ENCODE measurements at places on chromosomes 3 and 15.

GRCh38 chr3:71051893-71052687, 531.4 kb downstream of the FOXP1 start:
- peak; percentile 50 for DNase-seq

DNA sequence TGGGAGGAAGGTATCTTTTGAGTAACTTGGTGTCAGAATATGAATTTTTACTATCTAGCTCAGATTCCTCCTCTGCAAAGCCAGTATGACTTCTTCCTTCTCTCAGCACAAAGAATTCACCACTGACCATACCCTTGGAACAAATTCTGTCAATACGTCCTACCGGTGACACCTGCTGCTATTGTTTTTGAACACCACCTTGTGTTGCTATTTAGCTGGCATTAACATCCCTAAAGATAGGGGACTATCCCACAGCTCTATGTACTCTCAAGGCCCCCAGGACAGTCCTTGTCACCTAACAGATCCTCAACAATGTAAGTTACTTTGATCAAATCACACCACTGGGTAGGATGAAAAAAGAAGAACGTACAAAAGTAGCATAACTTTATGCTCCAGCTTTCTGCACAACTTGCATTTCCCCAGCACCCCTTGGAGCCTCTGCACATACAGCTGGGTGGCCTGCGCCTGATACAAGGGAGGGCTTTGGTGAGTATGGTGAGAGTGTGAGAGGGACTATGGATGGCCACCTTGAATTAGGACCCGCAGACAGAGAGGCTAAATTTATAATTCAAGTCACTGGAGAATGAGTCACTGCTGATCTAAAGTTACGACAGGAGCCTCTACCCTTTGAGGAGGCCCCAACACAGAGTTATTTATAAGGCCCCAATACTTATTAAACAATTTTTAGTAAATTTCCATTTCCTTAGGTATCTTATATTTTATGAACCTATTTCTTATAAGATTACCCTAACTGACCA, 2.3 kb upstream of the COLQ start:
- no peak for DNase-seq

DNA sequence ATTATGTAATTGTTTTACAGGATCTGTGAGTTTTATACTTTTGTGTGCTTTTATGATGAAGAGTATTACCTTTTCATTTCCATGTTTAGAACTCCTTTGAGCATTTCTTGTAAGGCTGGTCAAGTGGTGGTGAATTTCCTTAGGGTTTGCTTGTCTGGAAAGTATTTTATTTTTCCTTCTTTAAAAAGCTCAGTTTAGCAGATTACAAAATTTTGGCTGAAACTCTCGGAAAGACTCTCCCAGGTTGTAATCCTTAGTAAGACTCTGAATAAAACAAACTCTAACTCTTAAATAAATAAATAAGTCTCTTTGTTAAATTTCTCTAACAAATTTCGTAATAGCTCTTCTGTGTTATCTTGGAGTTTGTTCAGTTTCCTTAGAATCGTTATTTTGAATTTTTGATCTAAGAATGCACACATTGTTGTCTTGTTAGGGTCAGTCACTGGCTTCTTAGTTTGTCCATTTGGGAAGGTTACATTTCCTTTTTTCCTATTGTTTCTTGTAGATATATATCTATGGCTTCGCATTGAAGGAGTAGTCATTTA, 14.7 kb upstream of the ACOX2 start:
- DNase-seq, result no peak

DNA sequence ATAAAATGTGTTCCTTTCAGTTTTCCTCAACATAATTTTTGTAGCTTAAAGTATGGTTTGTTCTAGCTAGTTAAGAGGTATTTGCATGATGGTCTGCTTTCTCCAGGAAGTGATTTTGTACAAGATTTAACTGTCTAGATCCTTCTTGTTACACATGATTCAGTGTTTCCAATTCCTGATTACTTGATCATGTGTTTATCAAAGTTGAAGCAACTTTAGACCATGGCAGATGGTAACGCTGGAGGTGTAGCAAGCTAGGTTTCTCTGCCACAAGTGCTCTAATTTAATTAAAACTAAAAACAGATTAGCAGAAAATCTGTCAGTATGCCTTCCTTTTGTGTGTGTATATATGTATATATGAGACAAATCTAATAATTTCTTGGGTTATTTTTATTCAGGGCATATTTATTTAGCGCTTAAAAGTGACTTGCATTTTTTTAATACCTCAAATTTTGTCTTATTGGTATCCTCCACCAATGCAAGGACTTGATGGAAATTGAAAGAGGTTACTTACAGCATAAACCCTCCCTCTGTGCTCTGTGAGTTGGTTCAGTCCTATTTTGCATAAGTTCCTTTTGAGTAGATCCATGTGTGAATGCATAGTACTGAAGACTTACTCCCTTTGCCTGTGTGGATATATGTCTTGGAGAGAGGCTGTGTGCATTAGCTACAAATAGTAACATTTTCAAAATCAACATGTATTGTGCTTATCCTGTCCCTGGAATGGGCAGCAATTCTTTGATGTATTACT, 157.3 kb upstream of the CGNL1 start:
- peak; percentile 82 for DNase-seq

GRCh38 chr3:105360003-105360402, 6.7 kb upstream of the ALCAM start:
- no peak for DNase-seq

GRCh38 chr3:183260167-183260904, 7.3 kb downstream of the B3GNT5 start:
- DNase-seq, result no peak

DNA sequence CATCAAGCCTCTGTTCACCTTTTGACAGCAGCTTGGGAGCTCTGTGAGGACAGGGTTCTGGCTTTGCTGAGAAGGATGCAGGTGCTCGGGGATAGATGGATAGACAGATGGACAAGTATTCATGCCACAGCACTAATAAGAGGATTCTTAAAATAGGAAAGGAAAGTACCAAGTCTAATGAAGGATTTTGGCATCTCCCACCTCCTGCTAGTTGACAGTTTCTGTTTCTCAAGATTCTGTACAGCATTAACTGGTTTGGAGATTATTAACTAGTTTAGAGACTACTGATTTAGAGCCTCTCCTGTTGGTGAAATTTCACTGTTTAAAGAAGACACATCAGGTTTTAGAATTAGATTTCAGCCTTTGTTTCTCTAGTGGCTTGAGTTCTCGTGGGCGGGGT, 152.3 kb downstream of the CACNA1D start:
- DNase-seq, result no peak

GRCh38 chr3:46090161-46090591, 62.9 kb upstream of the XCR1 start:
- no peak for DNase-seq

- no peak for DNase-seq
Observed at GRCh38 chr3:13057282-13058040, 15.8 kb downstream of the IQSEC1 start.

GRCh38 chr15:65653801-65654521, 32.2 kb downstream of the SLC24A1 start:
- DNase-seq, result no peak

- no peak for DNase-seq
Observed at GRCh38 chr3:13629644-13630043, 80.7 kb downstream of the FBLN2 start.

GRCh38 chr15:74431645-74432044, 2.1 kb downstream of the SEMA7A start:
- DNase-seq, result no peak

GRCh38 chr3:109149078-109149477, 12.6 kb downstream of the C3orf85 start:
- no peak for DNase-seq

DNA sequence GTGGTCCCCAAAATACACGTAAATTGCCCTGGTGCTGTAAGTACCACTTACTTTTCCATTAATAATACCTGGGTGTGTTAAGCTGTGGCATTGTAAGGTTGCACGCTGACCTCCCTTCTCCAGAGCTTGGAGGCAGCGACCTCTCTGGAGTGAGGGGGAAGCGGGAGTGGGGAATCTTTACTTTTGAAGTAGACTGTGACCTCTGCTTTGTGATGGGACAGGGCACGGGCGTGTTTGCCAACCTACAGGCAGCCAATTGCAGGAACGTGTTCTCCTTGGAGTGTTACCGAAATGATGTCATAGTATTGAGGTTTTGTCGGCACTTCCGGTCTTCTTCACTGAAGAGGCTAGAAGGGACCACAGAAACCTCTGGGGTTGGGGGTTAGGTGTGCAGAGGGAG, 227.3 kb upstream of the C2CD4B start:
- DNase-seq, result no peak

- no peak for DNase-seq
Observed at GRCh38 chr3:187725224-187725623, 20.0 kb downstream of the BCL6 start.

DNA sequence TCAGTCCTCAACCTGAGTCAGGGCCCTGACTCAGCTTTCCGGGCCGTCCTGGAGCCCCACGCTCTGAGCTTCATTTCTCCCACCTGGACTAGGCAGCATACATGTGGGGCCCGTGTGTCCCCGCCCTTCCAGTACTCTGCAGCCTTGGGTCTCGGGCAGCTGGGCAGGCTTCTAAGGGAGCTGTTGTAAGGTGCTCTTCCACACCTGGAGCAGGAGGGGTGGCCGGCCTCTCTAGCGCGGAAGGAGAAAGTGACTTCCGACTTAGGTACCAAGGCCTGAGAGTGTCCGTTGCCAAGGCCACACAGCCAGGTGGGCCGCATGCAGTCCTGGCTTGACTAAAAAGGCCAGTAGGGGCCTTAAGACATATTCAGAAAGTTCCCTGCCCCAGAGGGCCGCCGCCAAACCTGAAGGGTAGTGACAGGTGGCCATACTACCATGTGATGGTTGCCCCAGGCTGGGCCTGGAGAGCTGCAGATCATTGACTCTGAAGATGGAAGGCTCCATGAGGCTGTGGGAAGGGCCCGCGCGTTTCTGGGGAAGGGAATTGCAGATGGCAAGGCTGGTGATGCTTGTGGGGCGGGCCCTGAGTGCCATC, 9.4 kb upstream of the SEMA3B start:
- DNase-seq, result no peak

DNA sequence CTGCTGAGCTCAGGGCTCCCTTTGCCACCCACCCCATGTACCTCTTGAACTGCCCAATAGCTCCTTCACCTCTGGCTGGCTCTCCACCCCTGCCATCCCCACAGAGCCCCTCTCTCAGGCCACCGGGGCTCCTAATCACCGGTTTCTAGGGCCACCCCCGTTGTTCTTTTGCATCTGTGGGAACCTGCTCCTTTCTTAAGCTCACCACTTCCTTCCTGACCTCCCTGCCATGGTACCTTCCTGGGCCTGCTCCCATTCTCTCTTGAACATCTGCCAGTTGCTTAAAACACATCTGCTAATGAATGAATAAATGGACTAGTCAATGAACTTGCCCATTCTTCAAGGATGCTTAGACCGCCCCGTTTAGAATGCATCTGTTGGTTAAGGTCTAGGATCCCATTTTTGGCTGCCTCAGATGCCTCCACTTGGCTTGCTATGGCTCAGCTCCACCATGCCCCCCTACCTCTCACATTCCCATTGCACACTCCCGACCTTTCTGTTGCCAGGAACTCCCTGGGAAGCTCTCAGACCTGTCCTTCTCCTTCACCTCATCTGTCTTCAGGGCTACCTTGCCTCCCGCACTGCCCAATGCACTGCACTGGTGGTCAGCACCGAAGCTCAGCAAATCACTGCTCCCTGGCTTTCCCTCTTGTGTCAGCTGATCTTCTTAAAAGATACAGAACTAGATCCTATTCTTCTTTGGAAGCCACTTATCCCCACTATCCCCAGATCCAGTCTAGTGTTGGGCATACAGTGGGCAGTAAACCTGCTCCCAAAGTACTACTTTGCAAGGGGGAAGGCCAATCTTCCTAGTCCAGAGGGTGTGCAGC, 9.1 kb downstream of the AMOTL2 start:
- peak; percentile 32 for DNase-seq

DNA sequence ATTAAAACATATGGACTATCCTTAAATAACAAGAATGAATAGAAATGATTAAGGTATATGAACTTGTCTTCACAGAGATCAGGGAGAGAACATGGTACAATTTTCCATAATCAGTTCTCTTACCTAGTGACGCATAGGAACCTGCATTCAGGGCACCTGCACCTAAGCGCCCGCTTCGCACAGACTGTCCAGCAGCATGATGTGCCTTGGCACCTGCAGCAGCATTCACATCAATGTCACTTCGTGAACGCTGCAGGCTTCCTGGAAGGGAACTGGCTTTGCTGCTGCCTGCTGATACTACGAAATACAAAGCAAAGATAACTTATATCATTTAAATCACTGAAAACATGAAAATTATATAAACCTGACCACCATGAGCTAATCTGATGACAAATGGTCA, 115.2 kb downstream of the CLASP2 start:
- DNase-seq, result no peak

- no peak for DNase-seq
Observed at GRCh38 chr3:46087871-46088270, 60.6 kb upstream of the XCR1 start.

- no peak for DNase-seq
Observed at GRCh38 chr3:63611382-63611781, 41.1 kb upstream of the SNTN start.

DNA sequence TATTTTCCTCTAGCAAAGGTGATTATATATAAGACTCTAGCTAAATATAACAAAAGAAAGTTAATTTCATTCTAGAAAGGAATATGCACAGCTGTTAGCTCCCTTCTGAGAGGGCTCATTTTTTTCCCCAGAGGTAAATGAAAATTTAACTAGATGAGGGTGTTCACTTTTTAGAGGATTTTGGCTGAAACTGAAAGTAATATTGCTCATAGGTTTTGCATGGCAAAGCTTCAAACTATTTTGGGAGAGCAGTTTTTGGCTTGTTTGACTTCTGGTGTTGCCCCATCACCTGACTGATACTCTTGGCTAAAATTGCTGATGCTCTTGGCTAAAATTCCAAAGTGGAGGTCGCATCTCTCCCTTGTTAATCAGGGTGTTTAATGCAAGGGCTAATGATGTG, 311.9 kb downstream of the EDEM1 start:
- no peak for DNase-seq

- DNase-seq, result no peak
Observed at GRCh38 chr3:48662145-48662752, 437 bp downstream of the CELSR3 start.

DNA sequence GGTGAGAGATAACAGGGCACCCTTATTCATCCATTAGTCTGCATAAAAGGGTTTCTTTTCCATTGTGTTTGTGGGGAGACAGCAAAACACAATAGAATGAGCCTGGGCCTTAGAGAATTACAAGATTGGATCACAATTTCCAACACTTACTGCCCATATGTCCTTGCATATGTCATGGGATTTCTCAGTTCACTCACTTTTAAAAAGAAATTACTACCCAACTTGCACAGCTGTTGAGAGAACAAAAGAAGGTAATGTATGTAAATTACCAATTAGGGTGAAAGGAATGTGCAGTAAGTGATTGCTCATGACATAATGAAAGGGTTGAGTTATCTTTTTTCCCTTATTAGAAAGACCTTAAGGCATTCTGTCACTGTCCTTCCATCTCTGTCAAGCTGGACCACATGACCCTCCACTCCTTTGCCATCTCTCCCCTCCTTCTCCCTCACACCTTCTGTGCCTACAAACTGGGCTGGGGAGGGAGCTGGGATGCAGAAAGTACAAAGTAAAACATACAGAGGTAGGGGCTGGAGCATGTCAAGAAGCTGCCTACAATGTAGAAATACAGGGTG, 244.2 kb downstream of the ZMAT3 start:
- DNase-seq, result no peak

GRCh38 chr3:37174532-37175126, at the start of gene LRRFIP2:
Gene LRRFIP2, minus strand, starts transcription at chr3:37174582. Its CDS starts 25,599 bp downstream, at chr3:37148983.
- DNase-seq, result peak; percentile 51

GRCh38 chr3:89139870-89140269, 32.4 kb downstream of the EPHA3 start:
- DNase-seq, result no peak

- no peak for DNase-seq
Observed at GRCh38 chr3:171694888-171695287, 115.4 kb downstream of the PLD1 start.

GRCh38 chr3:56413911-56414310, 54.4 kb downstream of the ERC2 start:
- no peak for DNase-seq

All from GM04504 (cell line).